Fibroblast of villous mesenchyme (primary cell): ENCODE measurements at places on chromosomes 4 and X.

GRCh38 chrX:30690330-30690729 lies 37.1 kb downstream of the GK start:
- no peak for DNase-seq

GRCh38 chr4:79334783-79335182 lies 8.9 kb upstream of the NAA11 start:
- DNase-seq = no peak

- peak; percentile 23 for DNase-seq
Observed at GRCh38 chrX:68415316-68415715, 18.0 kb downstream of the OPHN1 start.

DNA sequence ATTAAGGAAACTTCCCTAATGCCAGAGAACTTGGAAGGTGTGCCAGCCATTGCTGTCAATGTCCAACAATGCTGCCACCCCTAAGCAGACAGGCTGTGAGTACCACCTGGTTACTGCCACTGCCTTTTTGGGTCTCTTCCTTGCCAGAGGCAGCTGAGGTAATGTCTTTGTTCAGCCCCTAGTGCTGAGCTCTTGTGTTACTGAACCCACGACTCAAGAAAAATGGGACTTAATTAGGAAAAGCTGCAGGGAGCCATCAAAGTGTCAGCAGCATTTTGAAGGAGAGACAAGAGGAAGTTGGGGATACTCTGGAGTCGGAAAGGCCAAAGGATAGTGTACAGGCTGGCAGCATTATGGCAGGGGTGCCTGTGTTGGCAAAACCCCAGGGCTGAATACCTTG lies 283.7 kb downstream of the AFF2 start:
- no peak for DNase-seq

DNA sequence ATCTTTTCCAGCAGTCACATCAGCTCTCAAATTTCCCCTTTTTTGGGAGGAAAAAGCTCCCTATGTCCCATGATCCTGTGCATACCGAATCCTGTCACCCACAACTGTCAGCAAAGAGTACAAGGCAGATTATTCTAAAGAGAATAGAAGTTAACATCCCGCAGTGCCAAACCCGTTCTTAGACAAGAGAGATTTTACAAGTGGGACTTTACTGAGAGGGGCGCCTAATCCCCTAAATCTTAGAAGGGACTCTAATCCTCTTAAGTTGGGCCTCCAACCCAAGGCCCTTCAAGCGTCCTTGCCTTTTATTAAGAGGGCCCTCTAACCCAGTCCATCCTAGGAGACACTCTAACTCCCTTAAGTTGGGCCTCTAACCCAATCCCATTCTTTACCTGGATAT lies 193.9 kb downstream of the CPXCR1 start:
- DNase-seq = no peak

DNA sequence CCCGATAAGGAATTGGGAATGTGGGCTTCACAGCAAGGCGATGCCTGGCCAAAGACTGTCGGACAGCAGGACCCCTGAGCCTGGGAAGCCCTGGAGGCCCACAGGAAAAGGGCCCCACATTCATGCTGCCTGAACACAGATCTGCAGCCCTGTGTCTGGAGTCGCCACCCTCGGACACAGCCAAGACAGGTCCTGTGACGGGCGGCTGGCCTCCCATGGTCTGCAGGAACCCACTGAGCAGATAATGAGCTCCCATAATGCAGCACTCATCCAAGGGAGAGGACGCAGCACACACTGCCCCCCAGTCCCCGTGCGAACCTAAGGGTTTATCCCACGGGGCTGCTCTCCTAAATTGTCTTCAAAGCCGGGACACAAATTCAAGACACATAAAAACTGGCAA lies 30.6 kb downstream of the ZFYVE28 start:
- no peak for DNase-seq

- DNase-seq = no peak
Observed at GRCh38 chr4:185272245-185272644, 62.8 kb downstream of the SNX25 start.

GRCh38 chr4:168472920-168473319 lies 7.4 kb downstream of the DDX60L start:
- no peak for DNase-seq

DNA sequence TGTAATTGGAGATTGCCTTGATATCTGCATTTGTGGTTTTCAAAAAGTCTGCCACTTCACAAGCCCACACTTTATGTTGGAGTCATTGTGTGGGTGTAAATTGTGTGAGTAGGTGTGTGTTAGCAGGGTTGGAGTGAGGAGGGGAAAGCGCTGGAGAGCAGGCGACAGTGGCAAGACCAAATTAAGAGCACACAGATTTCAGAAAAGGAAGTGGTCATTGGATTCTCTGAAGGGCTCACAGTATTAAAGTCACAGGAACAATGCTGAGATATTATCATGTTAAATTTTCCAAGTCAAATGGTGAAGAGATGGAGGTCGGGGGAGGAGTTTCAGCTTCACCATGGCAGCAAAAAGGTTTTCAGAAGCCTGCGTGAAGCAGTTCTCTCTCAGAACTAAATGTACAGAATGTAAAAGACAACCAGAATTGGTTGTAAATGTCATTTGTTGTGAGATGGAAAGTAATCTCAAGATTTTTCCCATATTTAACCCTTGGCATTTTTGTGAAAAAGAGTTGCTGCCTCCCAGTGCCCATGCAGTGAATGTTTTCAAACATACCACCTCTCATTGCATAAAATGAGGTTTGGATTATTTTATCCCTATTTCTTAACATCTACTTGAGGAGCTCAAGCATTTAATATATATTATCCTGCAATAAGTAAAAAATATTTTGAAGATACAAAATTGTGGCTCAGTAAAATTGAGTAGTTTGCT lies 265.9 kb downstream of the ZNF674 start:
- peak; percentile 2 for DNase-seq

GRCh38 chr4:102552781-102553180 lies 51.6 kb downstream of the NFKB1 start:
- no peak for DNase-seq
